Activated T-cell treated with anti-CD3 and anti-CD28 coated beads for 48 hours (primary cell): ENCODE measurements at places on chromosomes 12 and 14.

DNA sequence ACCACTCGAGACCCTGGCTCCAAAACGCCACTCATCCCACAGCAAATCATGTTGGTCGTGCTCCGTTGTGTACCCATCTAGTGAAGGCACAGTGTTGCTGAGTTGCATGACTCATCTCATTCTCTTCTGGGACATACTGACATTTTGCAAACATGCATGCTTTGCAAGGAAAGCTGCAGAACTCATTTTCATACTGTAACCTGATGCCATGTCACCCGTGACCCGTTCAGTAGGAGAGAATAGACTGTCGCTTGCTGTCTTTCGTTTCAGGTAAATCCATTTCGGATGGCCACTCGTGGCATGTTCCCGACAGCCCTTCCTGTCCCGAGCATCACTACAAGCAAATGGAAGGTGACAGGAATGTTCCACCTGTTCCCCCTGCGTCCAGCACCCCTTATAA, 78.2 kb downstream of the ESR2 start:
- no peak for DNase-seq

GRCh38 chr14:67943947-67944346, 124.4 kb downstream of the RAD51B start:
- peak; percentile 6 for DNase-seq

DNA sequence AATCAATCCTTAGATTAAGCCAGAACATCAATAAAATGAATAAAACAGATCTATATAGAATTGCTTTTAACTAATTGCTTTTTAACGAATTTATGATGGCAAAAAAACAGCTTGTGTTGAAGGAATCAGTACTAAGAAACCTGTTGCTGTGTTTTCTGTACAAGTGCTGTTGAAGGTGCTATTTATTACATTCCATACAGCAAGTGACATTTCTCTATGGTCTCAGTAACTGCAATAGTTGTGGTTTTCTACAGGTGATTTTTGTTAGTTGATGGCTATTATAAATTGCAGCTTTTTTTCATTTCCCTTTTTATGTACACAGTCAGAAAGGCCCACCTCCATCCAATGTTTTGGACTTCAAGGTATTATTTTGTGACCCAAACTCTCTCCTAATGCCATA, 56.6 kb downstream of the SLC2A13 start:
- no peak for DNase-seq

DNA sequence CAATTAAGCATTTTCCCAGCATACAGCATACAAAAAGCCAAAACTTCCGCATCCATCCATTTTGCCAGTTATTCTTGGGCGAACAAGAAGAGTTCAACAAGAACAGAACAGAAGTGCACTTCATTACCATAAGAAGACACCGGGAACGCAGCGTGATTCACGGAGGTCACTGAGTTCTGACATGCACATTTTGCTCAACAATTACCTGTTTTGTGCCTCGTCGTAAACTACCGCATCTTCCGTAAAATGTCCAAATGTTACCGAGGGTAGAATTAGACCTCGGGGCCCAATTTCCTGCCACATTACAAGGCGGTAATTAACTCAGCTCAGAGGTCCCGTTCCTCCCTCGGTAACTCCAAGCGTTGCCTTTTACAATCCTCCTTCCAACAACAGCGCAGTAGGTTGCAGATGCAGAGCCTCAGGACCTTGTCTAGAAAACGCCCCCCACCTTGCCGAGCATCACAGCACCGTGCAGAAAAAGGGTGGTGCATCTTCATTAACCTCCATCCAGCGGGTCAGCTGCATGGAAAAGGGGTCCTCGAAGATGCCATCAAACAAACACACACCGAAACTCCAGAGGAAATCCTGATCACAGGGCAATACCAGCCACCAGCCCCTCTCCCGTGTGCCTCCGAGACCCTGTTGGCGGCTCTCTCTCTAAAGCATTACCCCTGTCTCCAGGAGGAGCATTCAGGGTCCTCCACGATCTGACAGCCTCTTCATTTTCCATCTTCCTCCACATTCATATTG, 125.2 kb downstream of the BCL11B start:
- DNase-seq = no peak

GRCh38 chr14:97029800-97030199, 232.6 kb downstream of the VRK1 start:
- no peak for DNase-seq

GRCh38 chr12:15706010-15706676, 83.0 kb downstream of the EPS8 start:
- DNase-seq = no peak

DNA sequence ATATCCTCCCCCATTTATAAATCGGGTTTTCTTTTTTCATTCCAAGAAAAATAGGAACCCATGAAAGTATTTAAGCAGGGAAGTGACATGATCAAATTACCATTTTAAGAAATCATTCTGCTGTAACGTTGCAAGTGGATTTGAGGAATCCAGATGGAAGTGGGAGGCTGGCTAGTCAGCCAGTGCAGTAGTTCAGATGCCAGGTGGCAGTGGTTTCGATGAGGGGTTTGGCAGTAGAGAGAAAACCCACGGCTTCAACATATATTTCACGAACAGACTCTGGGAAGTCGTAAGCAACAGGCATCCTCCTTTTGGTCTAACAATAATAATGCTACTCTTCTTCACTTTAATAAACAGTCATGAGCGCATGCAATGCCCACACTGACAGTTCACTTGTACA, 25.0 kb downstream of the PDZRN4 start:
- DNase-seq = no peak

GRCh38 chr14:71588576-71589215, 343.5 kb upstream of the RGS6 start:
- DNase-seq = no peak

GRCh38 chr12:9227950-9228349, 19.8 kb upstream of the PZP start:
- no peak for DNase-seq

GRCh38 chr14:90903101-90903500, 86.9 kb upstream of the TTC7B start:
- DNase-seq = peak; percentile 35

- no peak for DNase-seq
These were observed 24.7 kb upstream of the NPFF start for GRCh38 chr12:53532021-53532420.

DNA sequence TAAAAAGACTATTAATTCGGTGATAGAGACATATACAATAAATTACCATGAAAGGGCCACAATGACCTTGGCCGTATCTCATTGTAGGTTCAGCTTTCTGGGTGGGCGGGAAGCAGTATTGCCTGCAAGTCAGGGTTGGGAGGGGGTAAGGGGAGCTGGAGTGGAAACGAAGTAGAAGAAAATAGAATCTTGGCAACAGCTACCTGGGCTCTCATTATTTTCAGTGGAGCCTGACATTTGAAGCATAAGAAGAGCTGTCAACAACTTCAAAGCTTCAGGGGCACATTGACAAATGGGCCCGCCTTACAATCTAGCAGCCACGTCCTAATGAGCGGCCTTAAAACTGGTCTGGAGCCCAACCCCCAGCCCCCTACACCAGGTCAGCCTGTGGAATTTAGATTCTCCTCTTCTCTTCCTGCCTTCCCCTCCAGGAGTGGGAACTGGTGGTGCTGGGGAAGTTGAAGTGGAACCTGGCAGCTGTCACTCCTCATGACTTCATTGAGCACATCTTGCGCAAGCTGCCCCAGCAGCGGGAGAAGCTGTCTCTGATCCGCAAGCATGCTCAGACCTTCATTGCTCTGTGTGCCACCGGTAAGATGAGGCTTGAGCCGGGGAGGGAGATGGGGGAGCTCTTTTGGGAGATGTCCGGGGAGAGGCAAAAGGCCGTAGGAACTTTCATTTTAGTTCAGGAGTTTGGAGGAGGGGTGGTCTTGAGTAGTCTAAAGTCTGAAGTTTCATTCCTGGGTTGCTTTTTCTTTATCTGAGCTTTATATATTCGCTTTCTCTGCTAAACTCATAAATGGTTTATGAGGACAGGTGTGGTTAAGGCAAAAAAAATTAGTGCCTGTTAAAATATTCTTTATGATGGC, 5.0 kb downstream of the CCND2 start:
- DNase-seq = no peak

DNA sequence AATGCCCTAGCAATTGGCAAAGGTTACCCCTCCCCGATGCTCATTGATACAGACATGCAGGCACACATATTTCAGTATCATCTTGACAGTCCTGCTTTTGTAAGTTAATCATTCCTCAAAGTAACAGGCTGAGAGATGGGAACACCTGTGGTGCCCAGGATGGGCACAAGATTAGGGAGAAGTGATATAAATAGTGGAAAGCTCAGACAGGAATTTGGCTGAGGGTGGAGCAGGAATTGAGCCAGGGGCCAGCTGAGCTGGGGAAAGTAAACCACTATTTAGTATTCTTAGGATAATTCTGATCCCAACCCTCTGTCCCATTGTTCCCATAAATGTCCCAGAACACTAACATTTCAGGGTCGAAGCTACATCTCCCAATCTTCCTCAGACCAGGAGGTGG, 38.3 kb downstream of the DAO start:
- DNase-seq = no peak

DNA sequence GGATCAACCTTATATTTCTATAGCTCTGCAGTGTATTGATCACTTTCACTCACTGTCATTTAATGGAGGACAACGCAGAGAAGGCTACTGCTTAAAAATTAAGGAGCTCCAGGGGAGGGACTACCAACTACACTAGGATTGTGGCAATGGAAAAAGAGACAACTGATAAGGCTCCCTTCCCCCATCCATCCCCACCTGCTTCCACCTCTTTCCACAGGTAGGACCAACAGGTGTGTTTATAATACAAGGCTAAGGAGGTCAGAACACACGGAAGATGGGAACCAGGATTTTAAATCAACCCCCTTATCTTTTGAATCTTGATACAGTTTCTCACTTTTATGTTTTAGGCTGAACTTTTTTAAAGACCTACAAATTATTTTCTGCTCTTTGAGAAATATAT, 90.8 kb downstream of the STAB2 start:
- DNase-seq = no peak

- no peak for DNase-seq
These were observed 11.1 kb upstream of the CLEC2A start for GRCh38 chr12:9943240-9943639.

DNA sequence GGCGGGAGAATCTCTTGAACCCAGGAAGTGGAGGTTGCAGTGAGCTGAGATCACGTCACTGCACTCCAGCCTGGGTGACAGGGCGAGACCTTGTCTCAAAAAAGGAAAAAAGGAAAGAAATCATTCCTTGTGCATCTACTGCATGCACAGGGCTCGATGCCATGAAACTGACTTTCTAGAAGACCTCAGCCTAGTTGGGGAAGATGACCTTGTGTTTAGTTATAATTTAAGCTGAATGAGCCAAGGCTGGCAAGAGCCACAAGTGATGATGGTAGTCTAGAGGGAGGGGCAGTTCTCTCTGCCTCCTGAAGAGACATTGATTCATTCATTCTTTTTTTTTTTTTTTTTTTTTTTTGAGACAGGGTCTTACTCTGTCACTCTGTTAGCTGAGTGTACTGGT, 24.2 kb downstream of the ACACB start:
- no peak for DNase-seq
